ENCODE measurements at places on chromosomes 3 and 15.
A peak's percentile ranks its signal among the peaks of the same experiment; 100 is the strongest.

DNA sequence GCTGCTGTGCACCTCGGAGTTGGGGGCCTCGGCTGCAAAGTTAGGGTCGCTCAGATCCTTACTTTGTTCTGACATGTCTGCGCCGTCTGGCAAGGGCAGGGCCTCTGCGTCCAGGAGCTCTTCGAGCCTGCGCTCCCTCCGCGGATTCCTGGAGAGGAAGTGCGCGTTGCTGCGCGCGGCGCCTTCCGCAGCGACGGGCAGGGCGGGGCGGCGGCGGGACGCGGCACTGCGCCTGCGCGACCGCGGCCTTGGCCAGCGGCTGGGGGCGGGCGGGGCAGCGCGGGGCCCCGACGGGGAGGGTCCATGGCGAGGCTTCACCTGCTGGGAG lies at the start of gene NDN:
Gene NDN (minus strand): TSS at position 163 of the 328 bp plus-strand sequence. CDS start 88 bp downstream, at position 75.
- no peak for DNase-seq

GRCh38 chr15:67372543-67372942 lies 118.0 kb downstream of the IQCH start:
- DNase-seq: no peak

GRCh38 chr3:111758642-111759041 lies 100.4 kb upstream of the PHLDB2 start:
- DNase-seq: no peak

GRCh38 chr15:68199340-68199739 lies 5.8 kb downstream of the CALML4 start:
- DNase-seq: no peak

GRCh38 chr3:174436367-174436766 lies 422.8 kb upstream of the NAALADL2 start:
- no peak for DNase-seq

DNA sequence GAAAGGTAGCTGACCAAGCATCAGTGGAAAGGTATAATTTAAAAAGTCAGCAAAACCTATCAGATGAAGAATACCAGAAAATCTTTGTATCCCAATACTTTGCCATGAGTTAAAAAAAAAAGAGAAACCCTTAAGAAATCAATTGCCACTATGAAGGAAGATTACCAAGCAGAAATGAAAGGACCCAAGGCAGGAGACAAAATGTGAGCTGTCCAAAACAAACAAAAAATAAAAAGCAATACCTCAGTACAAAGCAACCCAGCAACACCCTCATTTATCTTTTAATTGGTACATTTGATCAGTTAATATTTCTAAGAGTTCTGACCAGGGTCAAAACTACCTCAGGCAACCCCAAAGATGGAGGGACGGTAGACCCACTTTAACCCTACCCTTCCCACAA lies 65.3 kb downstream of the MOBP start:
- no peak for DNase-seq

- DNase-seq: no peak
Measured at GRCh38 chr3:155411500-155412223, 118.2 kb upstream of the STRIT1 start.

GRCh38 chr3:193297421-193297820 lies 56.4 kb downstream of the PLAAT1 start:
- DNase-seq: no peak

GRCh38 chr3:158279609-158280008 lies 169.7 kb downstream of the RSRC1 start:
- DNase-seq: no peak

DNA sequence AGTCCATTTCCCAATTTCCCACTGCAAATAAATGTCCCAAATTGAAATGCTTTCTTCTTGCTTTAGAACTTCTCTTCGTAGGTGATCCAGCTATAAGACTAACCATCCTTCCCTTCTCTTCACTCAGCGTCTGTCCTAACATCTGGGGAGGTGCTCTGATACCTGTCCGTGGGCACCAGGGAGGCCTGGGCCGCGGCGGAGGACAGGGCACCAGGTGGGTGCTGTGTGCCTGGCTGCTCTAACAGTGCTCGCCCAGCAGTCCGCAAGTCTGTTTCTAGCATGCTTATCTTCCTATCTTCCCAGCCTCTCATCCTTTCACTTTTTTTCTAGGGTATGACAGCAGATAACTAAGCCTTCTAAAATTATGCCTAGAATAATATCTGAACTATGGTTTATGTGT lies 37.3 kb downstream of the NKIRAS1 start:
- DNase-seq: no peak

DNA sequence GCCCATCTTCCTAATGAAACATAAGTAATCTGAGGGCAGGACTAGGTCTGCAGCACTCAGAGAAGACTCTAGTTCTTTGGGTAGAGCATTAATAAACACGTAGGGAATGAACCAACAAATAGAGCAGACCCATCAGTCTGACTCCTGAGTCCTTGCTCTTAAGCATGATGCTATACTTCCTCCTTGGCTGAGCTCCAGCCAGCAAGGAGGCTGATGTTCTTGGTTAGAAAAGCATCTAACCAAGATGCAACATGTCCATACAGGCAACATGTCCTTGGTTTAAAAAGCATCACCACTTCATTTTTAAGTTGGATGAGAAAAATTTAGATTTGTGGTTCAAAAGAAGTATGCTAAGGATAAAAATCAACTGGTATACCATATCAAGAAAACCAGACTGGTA lies 8.5 kb upstream of the MYH15 start:
- DNase-seq: no peak

DNA sequence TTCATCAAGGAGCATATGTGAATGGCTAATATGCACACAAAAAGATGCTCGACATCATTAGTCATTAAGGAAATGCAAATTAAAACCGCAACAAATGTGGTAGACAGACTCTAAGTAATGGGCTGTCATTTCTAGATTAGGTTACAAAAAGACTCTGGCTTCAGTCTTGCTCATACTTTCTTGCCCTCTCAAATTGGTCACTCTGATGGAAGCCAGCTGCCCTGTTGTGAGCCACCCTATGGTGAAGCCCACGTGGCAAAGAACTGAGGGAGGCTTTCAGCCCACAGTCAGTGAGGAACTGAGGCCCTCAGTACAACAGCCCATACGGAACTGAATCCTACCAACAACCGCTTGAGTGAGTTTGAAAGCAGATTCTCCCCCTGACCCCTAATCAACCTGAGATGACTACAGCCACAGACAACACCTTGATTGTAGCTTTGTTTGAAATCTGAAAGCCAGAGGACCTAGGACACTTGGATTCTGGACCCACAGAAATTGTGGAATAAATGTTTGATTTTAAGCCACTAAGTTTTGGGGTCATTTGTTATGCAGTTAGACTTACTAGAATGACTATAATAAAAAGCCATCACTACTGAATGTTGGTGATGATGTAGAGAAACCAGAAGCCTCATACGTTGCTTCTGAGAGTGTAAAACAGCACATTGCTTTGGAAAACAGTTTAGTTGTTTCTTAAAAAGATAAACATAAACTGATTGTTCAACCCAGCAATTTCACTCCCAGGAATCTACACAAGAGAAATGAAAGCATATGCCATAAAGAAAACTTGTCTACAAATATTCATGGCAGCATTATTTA lies 45.7 kb downstream of the EHHADH start:
- peak; percentile 32 for DNase-seq

- DNase-seq: no peak
Measured at GRCh38 chr15:101054991-101055390, 135.8 kb downstream of the LRRK1 start.

DNA sequence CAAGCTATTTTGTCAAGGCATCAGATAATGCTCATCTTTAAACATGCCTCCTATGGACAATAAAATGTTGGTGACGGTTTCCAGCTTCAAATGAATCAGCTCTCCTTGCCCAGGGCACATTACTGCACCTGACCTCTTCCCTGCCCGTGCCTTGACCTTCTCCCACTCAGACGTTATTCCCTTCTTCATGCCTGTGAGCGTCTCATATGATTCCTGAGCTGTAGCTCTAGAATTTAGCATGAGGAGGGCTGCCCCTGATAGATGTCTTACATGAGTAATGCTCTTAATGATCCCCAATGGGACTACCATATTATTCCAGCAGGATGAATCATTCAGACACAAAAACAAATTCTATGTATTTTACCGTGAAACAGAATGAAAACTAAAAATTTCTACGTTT lies 762.7 kb downstream of the ROBO1 start:
- DNase-seq: no peak

DNA sequence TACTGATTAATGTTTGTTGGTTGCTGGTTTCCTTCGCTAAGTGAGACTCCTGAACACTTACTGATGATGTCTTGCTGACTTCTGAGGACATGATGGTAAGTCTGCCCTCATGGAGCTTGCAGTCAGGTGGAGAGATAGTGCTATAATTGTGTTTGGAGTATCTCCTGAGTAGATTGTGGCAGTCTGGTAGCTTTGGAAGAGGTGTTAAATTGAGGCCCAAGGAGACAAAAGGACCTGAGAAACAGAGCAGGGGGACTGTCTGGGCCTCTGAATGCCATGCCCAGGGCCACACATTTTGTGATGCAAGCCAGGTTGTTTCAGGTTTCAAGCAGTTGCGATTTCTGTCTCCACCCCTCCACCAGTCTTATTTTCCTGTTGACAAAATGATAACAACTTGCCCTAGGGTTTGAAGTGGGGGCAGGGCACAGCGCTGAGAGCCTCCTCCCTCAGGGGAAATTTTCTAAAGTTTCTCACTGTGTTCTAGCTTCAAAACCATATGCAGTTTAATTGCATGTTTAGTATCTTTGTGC lies 16.7 kb downstream of the SMAD3 start:
- DNase-seq: no peak

- DNase-seq: no peak
Measured at GRCh38 chr15:56910801-56911200, 7.6 kb upstream of the TCF12 start.

DNA sequence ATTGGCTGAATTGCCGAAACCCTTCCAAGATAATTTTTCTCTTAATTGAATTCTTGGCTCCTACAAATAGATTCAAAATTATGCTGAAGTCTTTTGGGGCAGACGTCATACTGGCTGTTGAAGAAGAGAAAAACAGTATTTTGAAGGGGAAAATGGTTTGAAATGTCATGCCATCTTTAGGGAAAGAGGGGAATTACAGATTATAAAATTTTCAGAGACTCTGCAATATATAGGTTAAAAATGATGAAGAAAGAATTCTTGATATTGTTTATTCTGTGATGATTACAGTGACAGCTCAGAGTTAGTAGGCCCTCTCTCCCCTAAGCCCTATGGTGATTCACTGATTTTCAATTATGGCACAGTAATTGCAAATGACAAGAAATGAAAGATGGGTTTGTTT lies 86.1 kb downstream of the CGNL1 start:
- no peak for DNase-seq

- DNase-seq: no peak
Measured at GRCh38 chr15:67575039-67575502, 32.6 kb downstream of the MAP2K5 start.

DNA sequence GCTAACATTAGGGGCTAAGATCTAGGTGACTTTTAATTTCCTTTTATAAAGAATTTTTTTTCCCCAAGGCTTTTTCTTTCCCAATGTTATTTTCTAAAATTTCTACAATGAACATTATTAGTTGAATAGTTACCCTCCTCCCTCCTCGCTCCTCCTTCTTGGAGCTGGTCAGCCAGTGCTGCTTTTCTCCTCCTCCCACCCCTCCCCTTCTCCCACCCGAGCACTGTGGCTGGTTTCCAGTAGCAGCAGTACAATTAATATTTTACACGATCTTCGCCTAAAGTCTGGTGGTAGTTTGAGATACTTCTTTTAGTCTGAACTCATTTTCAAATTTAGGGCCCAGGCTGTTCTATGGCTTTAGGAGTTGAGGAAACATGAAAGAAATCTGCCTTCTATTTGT lies 41.6 kb downstream of the EEFSEC start:
- no peak for DNase-seq

- peak; percentile 57 for DNase-seq
Measured at GRCh38 chr3:39255503-39256325, 24.1 kb downstream of the CX3CR1 start.

- DNase-seq: no peak
Measured at GRCh38 chr15:69096626-69097025, 63.8 kb upstream of the GLCE start.

DNA sequence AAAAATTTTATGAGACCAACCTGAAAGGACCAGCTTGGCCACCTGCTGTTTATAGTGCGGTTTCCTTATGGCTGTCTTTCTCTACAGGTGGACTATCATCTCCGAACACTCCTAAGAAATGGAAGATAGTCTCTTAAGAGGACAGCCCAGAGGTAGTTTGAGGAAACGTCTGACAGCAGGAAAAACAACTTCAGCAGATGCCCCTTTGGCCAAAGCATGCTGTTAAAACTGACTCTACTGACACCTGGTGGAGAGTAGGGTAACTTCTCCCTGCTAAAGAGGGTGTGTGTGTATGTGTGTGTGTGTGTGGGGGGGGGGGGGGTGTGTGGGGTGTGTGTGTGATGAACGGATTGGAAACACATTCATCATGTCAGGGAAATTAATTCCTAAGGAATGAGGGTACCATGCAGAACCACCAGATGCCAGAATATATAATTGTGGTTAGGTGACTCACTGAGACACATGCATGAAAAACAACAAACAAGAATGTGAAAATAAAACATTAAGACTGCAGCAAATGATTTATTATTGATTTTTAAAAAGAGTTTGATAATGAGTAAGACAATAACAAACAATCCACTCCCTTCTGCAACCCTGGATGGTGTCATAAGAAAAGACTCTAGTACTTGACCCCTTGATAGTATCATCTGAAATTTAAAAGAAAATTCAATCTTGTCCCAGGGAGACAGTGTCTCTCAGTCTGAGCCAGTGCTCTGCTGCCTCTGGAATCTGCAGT lies 256.5 kb downstream of the THRB start:
- DNase-seq: peak; percentile 5

DNA sequence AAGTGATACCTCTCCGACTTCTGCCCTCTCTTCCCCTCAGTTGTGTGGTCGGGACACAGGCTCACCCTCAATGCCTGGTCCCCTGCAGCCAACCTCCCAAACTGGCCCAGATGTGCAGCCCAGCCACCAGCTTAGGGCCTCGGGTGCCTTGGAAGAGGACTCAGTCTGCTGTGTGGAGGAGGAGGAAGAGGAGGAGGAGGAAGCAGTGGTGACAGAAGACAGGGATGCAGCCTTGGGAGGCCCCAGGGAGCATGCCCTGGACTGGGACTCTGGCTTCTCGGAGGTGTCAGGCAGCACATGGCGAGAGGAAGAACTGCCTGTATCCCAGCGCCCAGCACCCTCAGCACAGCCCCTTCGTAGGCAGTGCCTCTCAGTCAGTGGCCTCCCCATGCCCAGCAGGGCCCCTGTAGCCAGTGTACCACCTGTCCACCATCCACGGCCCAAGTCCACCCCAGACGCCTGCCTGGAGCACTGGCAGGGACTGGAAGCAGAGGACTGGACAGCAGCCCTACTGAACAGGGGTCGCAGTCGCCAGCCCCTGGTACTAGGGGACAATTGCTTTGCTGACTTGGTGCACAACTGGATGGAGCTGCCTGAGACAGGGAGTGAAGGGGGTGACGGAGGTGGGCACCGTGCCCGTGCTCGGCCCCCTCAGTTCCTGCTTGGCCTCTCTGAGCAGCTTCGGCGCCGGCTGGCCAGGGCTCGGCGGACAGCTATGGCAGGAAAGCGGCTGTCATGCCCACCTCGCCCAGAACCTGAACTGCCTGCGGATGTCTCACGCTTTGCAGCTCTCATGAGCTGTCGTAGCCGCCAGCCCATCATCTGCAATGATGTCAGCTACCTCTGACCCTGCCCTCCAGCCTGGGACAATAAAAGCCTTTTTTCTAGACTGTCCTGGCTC lies 1.3 kb downstream of the INKA1 start:
- no peak for DNase-seq
